ENCODE measurements at places on chromosomes 13 and 19. TPM values are rescaled to one million over a fixed set of nuclear protein-coding genes. Genes with fewer than 3 reads are reported as not detected.
A peak's percentile ranks its signal among the peaks of the same experiment; 100 is the strongest.

GRCh38 chr19:4647676-4648644 lies 8.6 kb downstream of the TNFAIP8L1 start:
- H3K27me3 ChIP-seq, result no peaks in the 10 kb centered on the region
- H3K4me1 ChIP-seq, result peaks cover 12% of the 10 kb centered on the region
- no peak overlapping the region for H3K4me3 ChIP-seq
- peak; percentile 45 for DNase-seq

DNA sequence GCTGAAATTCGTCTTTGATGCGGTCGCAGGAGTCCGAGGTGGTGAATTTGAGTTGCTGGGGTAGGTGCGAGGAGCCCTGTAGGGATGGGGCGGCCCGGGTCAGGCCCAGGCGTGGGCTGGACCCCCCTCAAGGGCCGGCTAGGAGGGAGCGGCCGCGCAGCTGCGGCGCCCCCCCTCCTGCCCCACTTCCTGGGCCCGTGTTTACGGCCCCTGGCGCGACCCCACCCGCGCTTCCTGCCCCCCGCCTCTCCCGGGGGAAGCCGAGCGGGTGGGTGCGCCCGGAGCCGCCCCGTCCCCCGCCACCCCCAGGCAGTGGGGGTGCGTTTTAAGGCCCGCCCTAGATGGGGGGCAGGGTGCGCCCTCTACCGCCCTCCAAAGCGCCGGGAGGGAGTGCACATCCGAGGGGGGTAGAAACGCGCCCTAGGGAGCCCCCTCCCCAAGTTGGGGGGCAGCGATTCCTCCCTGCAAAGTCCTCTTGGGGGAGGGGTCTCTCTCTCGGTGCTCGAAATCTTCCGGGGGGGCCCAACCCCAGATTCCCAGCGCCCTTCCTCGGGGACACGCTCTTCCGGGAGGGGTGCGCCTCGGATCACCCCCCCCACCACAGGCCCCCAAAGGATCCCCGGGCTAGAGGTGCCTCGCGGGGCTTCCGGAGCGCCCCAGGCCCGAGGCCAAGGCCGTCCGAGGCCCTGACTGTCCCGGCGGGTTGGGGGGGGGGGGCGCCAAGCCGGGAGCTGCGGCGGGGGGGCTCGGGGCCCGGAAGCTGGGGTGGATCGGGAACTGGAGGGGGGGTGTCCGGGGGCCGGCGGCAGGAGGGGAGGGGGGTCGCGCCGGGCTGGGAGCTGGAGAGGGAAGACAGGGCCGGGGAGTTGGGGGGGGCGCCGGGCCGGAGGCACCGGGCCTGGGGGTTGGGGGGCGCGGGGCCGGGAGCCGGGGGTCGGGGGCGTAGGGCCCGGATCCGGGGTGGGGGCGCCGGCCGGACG lies 823 bp downstream of the TLE5 start:
- no peaks in the 10 kb centered on the region for H3K27me3 ChIP-seq
- H3K4me3 ChIP-seq, result peak overlapping the region; percentile 85
- H3K27ac ChIP-seq, result peak overlapping the region; percentile 94
- H3K36me3 ChIP-seq, result peaks cover 3% of the 10 kb centered on the region
- H3K4me1 ChIP-seq, result peaks cover 46% of the 10 kb centered on the region

DNA sequence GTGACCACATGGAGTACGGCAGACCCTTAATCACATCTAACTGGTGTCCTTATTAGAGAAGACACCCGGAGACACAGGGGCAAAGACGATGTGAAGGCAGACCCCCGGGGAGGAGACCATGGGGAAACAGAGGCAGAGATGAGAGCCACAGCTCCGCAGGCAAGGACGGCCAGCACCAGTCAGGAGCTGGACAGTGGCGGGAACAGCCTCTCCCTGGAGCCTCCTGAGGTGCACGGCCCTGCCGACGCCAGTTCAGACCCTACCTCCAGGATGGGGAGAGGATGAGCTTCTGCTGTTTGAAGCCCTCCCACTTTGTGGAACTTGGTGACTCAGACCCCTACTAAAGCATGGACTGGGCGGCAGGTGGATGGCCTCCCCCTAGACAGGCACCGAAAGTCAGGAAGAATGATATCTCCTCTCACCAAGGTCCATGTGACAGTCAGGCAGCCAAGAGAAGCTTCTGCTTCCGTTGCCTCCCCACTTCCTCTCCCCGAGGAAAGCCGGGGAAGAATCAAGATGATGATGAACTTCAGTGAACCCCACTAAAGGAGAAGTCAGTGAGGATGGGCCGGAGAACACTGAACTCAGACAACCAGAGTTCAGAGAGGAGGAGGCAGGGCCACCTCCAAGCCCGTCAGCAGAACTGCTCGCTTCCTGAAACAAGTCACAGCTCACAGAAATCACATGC lies 25.4 kb downstream of the RAB20 start:
- DNase-seq, result peak; percentile 53
- H3K4me3 ChIP-seq, result no peak overlapping the region
- peaks cover 6% of the 10 kb centered on the region for H3K4me1 ChIP-seq
- no peak overlapping the region for H3K27ac ChIP-seq

DNA sequence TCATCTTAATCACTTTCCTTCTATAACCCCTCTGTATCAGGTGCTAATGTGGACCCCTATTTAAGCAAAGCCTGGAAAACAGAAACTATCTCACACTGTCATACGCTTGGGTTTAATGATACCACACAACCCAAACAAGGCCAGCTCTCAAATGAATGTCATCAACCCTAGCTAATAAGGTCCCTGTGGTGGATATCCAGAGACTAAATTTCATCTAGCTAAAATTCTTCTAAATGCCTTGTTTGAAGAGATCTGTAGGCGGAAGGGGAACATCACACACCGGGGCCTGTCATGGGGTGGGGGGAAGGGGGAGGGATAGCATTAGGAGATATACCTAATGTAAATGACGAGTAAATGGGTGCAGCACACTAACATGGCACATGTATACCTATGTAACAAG lies 95.5 kb downstream of the FOXO1 start:
- no peaks in the 10 kb centered on the region for H3K27me3 ChIP-seq
- no peak overlapping the region for H3K4me3 ChIP-seq
- no peaks in the 10 kb centered on the region for H3K36me3 ChIP-seq
- no peak overlapping the region for H3K27ac ChIP-seq
- H3K4me1 ChIP-seq, result peaks cover 99% of the 10 kb centered on the region

The SLAIN1 gene
- 13.2 TPM for total RNA-seq

The PHF11 gene
- total RNA-seq, result 12.6 TPM
